ENCODE measurements at places on chromosomes 5 and 9.

DNA sequence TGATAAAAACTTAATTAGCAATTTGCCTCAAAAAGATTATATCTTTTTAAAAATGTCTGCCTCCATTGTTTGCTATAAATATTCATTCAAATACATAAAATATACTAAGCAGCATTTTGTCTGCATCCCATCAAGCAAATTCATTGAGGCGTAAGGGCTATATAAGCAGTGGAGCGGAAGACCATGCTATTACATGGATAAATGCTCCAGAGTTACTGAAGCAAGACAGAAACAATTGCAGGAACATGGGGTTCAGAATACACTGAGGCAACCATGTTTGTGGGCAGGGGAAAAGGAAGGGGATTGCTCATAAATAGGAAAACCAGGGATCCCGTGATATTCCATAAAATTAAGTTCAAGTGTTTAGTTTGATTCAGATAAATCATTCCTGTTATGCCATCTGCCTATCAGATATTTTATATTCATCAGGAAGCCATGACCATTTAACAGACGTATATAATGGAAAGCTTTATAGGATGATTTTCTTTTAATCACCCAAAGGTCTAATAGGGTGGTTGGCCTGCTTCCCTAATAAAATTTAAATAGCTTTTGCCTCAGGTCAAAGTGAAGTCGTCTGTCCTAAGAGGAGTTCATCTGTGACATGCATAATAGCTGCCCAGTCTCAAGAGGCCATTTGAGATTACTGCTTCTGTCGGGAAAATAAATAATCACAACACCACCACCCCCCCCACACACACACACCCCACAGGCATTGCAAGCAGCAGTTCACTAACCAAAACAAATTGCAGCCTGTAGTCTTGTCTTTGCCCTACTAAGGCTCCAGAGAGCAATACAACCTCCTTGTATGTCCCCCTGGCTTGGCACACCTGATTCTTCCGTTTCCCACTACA, 105.2 kb downstream of the RASEF start:
- no peak for DNase-seq

- no peak for DNase-seq
These were observed 273.8 kb upstream of the IRX4 start for GRCh38 chr5:2156358-2157059.

- no peak for DNase-seq
These were observed 1.1 kb upstream of the ARHGEF39 start for GRCh38 chr9:35666045-35666444.

DNA sequence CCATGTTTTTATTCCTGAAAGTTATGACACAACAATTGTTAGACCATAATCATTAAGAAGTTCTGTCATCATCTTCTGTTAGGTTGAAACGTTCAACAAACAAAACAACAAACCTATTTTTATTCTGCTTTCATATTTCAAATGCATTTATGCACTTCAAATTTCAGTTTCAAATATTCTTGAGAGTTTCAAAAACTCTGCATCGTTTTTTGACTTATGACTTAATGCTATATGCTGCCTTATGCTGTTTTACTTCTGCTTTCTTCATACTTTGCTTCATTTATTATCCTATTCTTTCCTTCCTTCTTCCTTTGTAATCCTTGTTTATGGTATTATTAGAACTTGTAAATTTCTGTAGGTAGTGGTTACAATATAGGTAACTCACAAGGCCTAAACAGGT, 95.0 kb downstream of the PCSK1 start:
- DNase-seq, result no peak

- DNase-seq, result peak; percentile 54
These were observed 5.1 kb upstream of the CAST start for GRCh38 chr5:96657068-96657467.

DNA sequence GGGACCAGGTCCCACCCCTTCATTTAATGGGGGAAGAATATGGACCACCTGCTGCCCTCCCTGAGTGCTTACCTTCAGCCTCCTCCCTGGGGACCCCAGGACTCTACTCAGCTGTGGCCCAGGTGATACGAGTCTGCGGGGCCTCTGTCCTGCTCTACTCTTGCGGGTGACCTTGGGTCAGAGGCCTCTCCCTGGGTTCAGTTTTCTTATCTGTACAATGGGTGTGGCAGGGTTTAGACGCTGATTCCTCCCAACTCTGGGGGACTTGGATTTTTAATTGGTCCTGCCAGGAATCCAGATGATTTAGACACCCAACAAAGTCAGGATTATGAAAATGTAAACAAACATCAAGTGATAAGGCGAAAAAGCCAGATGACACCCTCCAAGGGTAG, 25.0 kb downstream of the FAM163B start:
- DNase-seq, result no peak
